Fibroblast of lung (primary cell): ENCODE measurements at places on chromosomes 7 and 10. TPM values are rescaled to one million over a fixed set of nuclear protein-coding genes. Genes with fewer than 3 reads are reported as not detected.

Gene RBM20
- under 0.01 TPM in 2 replicates for total RNA-seq

Gene HIPK2
- total RNA-seq: 9.2 and 11.1 TPM in 2 replicates

Gene WDR86
- 0.33 and 1.0 TPM in 2 replicates for total RNA-seq

Gene SFRP5
- total RNA-seq: not detected in 2 replicates

Gene TMEM178B
- under 0.01 TPM in 2 replicates for total RNA-seq

Gene SLC29A4
- total RNA-seq: 5.1 and 6.4 TPM in 2 replicates

Gene GPR158
- under 0.01 and 0.33 TPM in 2 replicates for total RNA-seq

Gene PTPRN2
- 0.77 and 1.2 TPM in 2 replicates for total RNA-seq

Gene GALNT17
- under 0.01 and 0.26 TPM in 2 replicates for total RNA-seq

Gene EBLN1
- total RNA-seq: not detected in 2 replicates

Gene TMEM140
- total RNA-seq: 13.1 and 29.7 TPM in 2 replicates

Gene PLXNA4
- total RNA-seq: 1.2 and 1.8 TPM in 2 replicates

Gene VGF
- 0.26 and 0.66 TPM in 2 replicates for total RNA-seq

Gene ACTL6B
- total RNA-seq: not detected in 2 replicates

Gene CPVL
- total RNA-seq: 0.17 and 0.51 TPM in 2 replicates

Gene MRLN
- not detected in 2 replicates for total RNA-seq

Gene FOXI2
- total RNA-seq: not detected in 2 replicates
